ENCODE measurements at places on chromosomes 5 and 9. TPM values are rescaled to one million over a fixed set of nuclear protein-coding genes. Genes with fewer than 3 reads are reported as not detected.

- no peak overlapping the region for H3K27ac ChIP-seq
- no peaks in the 10 kb centered on the region for H3K27me3 ChIP-seq
- H3K4me1 ChIP-seq, result no peaks in the 10 kb centered on the region
Observed at GRCh38 chr5:145856285-145856818, 16.5 kb downstream of the GRXCR2 start.

GRCh38 chr9:33677961-33678360, 117.4 kb upstream of the PRSS3 start:
- no peaks in the 10 kb centered on the region for H3K27me3 ChIP-seq
- no peak overlapping the region for H3K27ac ChIP-seq
- no peaks in the 10 kb centered on the region for H3K4me1 ChIP-seq
- no peaks in the 10 kb centered on the region for H3K36me3 ChIP-seq
- DNase-seq, result no peak

Gene LRRC14B
- 0.09 TPM for total RNA-seq

Gene TNFSF15
- total RNA-seq, result 0.08 TPM
